MM.1S (cell line): ENCODE measurements at places on chromosomes 11 and 22.

GRCh38 chr11:35905646-35906276 lies 38.1 kb upstream of the LDLRAD3 start:
- H3K4me3 ChIP-seq, result no peak overlapping the region
- H3K4me1 ChIP-seq, result no peaks in the 10 kb centered on the region
- peaks cover 14% of the 10 kb centered on the region; the same call in 1 of the 2 replicates for H3K27me3 ChIP-seq
- DNase-seq, result no peak
- H3K27ac ChIP-seq, result no peak overlapping the region

DNA sequence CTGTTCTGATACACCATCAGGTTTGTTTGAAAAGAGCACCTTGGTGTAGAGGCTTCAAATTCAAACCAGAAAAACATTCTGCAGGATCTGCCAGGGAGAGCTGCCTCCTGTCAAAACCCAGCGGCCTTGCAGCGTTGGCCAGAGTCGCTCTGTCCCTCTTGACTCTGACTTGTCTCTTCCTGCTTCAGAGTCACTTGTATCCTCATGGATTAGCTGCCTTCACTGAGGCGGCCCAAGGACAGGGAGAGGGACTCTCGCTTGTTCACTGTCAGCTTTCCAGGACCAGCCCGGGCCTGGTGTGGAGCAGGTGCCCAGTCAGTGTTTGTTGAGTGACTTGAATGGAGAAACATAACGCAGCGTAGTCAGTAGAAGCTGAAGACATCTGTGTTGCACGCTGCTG lies 18.0 kb downstream of the TBC1D22A start:
- H3K4me1 ChIP-seq, result no peaks in the 10 kb centered on the region
- no peaks in the 10 kb centered on the region for H3K27me3 ChIP-seq
- H3K27ac ChIP-seq, result no peak overlapping the region
- H3K36me3 ChIP-seq, result no peaks in the 10 kb centered on the region

DNA sequence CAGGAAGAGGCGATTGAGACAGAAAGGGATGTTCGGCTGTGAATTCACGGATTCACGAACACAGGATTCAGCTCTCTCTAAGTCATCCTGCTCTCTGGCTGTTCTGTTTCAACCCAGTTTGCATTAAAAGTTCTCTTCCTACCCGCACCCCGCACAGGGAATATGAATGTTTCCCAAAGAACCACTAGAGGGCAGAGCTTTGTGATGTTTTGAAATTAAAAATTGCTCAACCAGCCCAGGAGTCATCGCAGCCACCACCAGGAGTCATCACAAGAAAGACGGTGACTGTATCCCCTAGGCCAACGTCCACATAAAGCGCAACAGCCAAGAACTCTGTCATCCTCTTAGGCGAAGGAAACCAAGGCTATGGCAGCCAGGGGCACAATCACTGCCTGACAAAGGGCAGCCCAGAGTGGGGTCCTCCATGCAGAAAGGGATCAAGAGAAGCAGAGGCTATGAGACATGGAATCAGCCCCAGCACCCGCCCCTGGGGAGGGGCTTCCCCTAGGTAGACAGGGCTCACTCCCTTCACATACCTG lies 122.4 kb downstream of the WT1 start:
- no peak overlapping the region for H3K4me3 ChIP-seq
- no peaks in the 10 kb centered on the region for H3K27me3 ChIP-seq
- no peaks in the 10 kb centered on the region for H3K36me3 ChIP-seq
- H3K4me1 ChIP-seq, result no peaks in the 10 kb centered on the region
- DNase-seq, result peak; percentile 63
- no peak overlapping the region for H3K27ac ChIP-seq

DNA sequence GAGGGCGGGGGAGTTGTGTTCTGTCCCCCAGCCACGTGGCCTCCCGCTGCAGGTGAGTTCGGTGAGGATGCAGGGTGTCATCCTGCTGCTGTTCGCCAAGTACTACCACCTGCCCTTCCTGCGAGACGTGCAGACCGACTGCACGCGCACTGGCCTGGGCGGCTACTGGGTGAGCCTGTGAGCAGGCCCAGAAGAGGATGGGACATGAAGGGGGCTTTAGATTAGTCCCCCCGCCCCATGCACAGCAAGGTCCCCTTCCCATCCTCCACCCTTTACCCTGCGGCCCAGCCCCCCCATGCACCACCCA lies 4.1 kb downstream of the INPP5J start:
- no peak for DNase-seq
- no peaks in the 10 kb centered on the region for H3K36me3 ChIP-seq
- peaks cover 16% of the 10 kb centered on the region for H3K27me3 ChIP-seq
- H3K4me1 ChIP-seq, result no peaks in the 10 kb centered on the region
- H3K4me3 ChIP-seq, result no peak overlapping the region

GRCh38 chr22:38937541-38937940 lies 19.9 kb upstream of the APOBEC3A start:
- H3K36me3 ChIP-seq, result no peaks in the 10 kb centered on the region
- peaks cover 27% of the 10 kb centered on the region for H3K4me1 ChIP-seq
- H3K27me3 ChIP-seq, result 0 out of 2 replicates have a peak, but pooled peaks cover under 1% of the 10 kb centered on the region
- H3K27ac ChIP-seq, result no peak overlapping the region

DNA sequence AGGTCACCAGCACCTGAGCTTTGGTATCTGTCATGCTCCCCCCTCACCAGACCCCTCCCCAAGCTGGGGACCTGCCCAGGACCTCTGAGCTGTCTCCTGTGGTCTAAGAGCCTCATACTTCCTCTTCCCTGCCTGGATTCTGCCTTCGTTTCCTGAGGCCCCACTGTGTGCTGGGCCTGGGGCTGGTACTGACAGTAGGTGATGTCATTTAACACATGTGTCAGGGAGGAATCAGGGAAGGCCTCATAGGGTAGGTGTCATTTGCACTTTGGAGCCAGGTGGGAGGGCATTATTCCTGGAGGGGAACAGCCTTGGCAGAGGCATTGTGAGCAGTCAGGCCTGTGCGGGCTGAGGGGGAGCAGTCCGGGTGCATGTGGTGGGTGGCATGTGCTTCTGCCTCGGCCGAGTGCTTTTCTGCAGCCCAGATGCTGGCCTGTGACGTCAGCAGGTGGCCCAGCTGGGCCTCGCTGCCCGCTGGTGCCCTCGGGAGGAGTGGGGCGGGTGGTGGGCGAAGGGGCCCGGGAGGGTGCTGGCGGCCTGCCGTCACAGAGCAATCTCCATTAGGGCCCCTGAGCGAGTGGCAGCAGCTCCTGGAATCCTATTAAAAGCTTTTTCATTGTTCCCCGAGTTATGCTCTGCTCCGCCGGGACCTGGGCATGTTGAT lies 9.1 kb downstream of the FLRT1 start:
- no peaks in the 10 kb centered on the region for H3K27me3 ChIP-seq
- no peak for DNase-seq
- no peaks in the 10 kb centered on the region for H3K4me1 ChIP-seq

GRCh38 chr11:11016068-11016467 lies 158.2 kb upstream of the ZBED5 start:
- H3K27ac ChIP-seq, result no peak overlapping the region
- H3K36me3 ChIP-seq, result no peaks in the 10 kb centered on the region
- H3K4me3 ChIP-seq, result no peak overlapping the region
- H3K27me3 ChIP-seq, result no peaks in the 10 kb centered on the region
- no peak for DNase-seq

GRCh38 chr22:38228873-38229740 lies 27.3 kb downstream of the MAFF start:
- peaks cover 13% of the 10 kb centered on the region for H3K36me3 ChIP-seq
- H3K27ac ChIP-seq, result no peak overlapping the region
- H3K4me1 ChIP-seq, result peaks cover 11% of the 10 kb centered on the region; the same call in 1 of the 2 replicates
- no peaks in the 10 kb centered on the region for H3K27me3 ChIP-seq

- peaks cover 32% of the 10 kb centered on the region for H3K4me1 ChIP-seq
- no peaks in the 10 kb centered on the region for H3K36me3 ChIP-seq
- H3K4me3 ChIP-seq, result peak overlapping the region; percentile 75
These were observed 2.7 kb upstream of the NEAT1 start for GRCh38 chr11:65419772-65420481.

DNA sequence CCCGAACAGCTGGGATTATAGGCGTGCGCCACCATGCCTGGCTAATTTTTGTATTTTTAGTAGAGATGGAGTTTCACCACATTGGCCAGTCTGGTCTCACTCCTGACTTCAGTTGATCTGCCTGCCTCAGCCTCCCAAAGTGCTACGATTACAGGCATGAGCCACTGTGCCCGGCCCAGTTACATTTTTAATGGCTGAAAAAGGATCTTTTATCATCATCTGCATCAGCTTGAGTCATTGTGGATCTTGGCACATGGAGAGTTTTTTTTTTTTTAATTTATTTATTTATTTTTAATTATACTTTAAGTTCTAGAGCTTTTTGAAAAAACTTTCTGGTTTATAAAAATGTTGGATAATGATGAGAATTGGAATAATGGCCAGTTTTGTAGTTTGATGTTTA lies 8.6 kb downstream of the IGHMBP2 start:
- H3K4me1 ChIP-seq, result no peaks in the 10 kb centered on the region
- no peaks in the 10 kb centered on the region for H3K27me3 ChIP-seq
- DNase-seq, result no peak
- no peak overlapping the region for H3K27ac ChIP-seq

GRCh38 chr11:7534042-7534378 lies 20.2 kb downstream of the PPFIBP2 start:
- DNase-seq, result no peak
- H3K4me3 ChIP-seq, result no peak overlapping the region
- no peaks in the 10 kb centered on the region for H3K36me3 ChIP-seq
- H3K4me1 ChIP-seq, result peaks cover 33% of the 10 kb centered on the region

- peak; percentile 52 for DNase-seq
- peaks cover 7% of the 10 kb centered on the region for H3K4me1 ChIP-seq
- H3K4me3 ChIP-seq, result peak within 1 kb of the TSS; percentile 78
- peak within 1 kb of the TSS; percentile 69; the same call in 1 of the 2 replicates for H3K27ac ChIP-seq
- peaks cover 21% of the 10 kb centered on the region for H3K36me3 ChIP-seq
- no peaks in the 10 kb centered on the region for H3K27me3 ChIP-seq
These were observed at the start of gene MORC2 for GRCh38 chr22:30968015-30968923. Gene MORC2 (minus strand): TSS chr22:30968774. CDS start chr22:30967889, 885 bp downstream.

DNA sequence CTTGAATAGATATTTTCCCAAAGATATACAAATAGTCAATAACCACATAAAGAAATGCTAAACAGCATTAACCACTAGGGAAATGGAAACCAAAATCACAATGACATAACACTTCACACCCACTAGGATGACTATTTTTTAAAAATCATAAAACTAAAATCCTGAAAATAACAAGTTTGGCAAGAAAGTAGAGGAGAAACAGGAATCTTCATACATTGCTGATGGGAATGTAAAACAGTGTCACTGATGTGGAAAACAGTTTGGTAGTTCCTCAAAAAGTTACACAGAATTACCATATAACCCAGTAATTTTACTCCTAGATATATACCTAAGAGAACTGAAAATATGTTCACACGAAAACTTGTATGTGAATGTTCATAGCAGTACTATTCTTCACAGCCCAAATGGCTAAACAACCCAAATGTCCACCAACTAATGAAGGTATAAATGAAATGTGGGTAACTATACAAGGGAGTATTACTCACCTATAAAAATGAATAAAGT lies 12.5 kb downstream of the PICALM start:
- H3K36me3 ChIP-seq, result no peaks in the 10 kb centered on the region
- no peak for DNase-seq
- H3K27ac ChIP-seq, result no peak overlapping the region
- H3K4me1 ChIP-seq, result 0 out of 2 replicates have a peak, but pooled peaks cover 6% of the 10 kb centered on the region

DNA sequence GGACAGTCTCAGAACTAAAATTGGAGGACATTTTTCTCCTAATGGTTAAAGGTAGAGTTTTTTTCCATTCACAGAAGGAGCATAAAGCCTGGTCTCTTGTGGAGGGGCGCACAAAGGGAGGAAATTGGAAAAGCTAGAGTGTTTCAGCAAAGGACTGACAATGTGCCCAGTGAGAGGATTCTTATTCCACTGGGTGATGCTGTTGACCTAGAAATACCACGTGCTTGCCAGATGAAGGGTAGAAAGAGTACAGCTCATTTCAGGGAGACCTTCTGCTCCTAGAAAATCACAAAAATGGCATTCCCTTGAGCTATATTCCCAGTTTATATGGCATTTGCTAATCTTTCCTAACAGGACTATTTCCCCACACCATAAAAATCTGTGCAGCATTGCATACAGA lies 21.1 kb downstream of the MS4A6E start:
- no peaks in the 10 kb centered on the region for H3K36me3 ChIP-seq
- DNase-seq, result no peak
- H3K27me3 ChIP-seq, result no peaks in the 10 kb centered on the region
- H3K4me3 ChIP-seq, result no peak overlapping the region

- no peaks in the 10 kb centered on the region for H3K36me3 ChIP-seq
- H3K27me3 ChIP-seq, result peaks cover 96% of the 10 kb centered on the region
These were observed 13.4 kb downstream of the TSSC4 start for GRCh38 chr11:2413742-2414579.

DNA sequence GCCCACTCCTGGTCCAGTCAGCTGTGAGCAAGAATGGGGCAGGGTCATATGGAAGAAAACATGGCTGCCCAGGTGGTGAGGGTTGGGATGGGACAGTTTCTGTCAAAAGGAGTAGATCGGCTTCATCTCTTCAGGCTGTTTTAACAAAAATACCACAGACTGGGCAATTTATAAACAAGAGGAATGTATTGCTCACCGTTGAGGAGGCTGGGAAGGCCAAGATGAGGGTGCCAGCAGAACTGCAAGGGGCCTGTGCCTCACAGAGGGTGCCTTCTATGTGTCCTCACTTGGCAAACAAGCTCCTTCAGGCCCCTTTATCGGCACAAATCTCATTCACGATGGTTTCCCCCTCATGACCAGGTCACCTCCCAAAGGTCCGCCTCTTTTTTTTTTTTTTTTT lies 18.1 kb upstream of the RELT start:
- H3K4me1 ChIP-seq, result peaks cover 16% of the 10 kb centered on the region
- no peaks in the 10 kb centered on the region for H3K36me3 ChIP-seq
- no peaks in the 10 kb centered on the region for H3K27me3 ChIP-seq

DNA sequence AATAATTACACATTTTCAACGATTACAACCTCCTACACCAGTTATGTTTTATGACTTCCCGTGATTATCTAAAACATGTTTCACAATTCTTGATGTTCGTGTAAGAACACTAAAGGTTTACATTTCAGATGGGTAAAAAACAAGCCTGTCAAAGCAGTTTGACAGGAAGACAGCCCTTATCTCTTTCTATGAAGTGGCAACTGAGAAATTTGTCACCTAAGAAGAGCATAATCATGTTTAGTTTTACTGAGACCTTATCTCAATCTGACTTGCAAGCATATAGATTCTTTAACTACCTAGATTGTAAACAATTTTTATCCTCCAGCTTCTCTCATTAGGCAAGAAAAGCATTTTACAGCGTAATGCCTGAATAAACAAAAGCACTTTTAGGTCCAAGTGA lies 218.4 kb upstream of the ZBED5 start:
- H3K4me1 ChIP-seq, result no peaks in the 10 kb centered on the region
- no peaks in the 10 kb centered on the region for H3K36me3 ChIP-seq
- H3K27me3 ChIP-seq, result no peaks in the 10 kb centered on the region
- no peak for DNase-seq
- H3K4me3 ChIP-seq, result no peak overlapping the region

- no peak overlapping the region for H3K4me3 ChIP-seq
- H3K27me3 ChIP-seq, result peaks cover 84% of the 10 kb centered on the region
- no peak overlapping the region for H3K27ac ChIP-seq
- no peak for DNase-seq
These were observed 69.3 kb downstream of the SEZ6L start for GRCh38 chr22:26238596-26238995.

GRCh38 chr22:46025973-46026898 lies 49.3 kb upstream of the WNT7B start:
- no peaks in the 10 kb centered on the region for H3K4me1 ChIP-seq
- H3K27ac ChIP-seq, result no peak overlapping the region
- no peak overlapping the region for H3K4me3 ChIP-seq
- H3K36me3 ChIP-seq, result no peaks in the 10 kb centered on the region
- DNase-seq, result no peak
